ENCODE measurements at places on chromosomes 16 and 17.

DNA sequence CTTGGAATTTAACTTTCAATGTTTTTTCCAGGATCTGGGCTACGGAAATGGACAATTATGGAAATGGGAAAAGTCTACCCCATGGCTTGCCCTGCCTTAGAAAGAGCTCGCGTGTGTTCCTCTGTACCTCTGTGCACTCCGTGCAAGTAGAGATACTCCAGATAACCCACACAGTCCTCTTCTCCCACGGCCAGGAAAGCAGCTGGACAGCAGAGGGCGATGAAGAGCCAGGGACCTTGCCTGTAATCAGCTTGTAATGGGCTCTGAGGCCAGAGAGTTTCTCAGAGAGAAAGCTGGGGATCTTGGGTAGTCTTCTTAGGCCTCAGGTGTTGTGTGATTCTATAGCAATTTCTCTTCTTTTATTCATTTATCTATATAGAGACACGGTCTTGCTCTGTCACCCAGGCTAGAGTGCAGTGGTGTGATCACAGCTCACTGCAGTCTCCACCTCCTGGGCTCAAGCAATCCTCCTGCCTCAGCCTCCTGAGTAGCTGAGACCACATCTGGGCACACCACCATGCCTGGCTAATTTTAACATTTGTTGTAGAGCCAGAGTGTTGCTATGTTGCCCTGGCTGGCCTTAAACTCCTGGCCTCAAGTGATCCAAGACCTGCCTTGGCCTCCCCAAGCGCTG is 2.4 kb upstream of the SOCS7 start:
- peak; percentile 84 for DNase-seq

GRCh38 chr16:9077091-9077809 is 14.2 kb upstream of the HAPSTR1 start:
- peak; percentile 91 for DNase-seq

DNA sequence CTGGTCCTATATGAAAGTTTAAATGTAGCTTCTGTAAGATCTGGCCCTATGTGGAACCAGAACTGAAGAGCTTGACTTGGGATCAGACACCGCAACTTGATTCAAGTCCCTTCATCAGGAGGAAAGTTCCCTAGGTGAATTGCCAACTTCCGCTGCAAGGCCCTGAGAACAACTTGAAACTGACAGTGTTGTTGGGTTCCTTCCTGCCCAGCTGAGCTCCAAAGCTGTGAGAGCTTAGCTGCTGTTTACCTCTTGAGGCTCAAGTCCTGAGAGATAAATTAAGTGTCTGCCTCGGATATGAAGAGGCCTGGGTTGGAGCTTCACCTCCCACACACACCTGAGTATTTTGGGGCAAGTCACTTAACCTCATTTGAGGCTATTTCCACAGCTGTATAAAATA is 44.7 kb downstream of the REXO5 start:
- no peak for DNase-seq

DNA sequence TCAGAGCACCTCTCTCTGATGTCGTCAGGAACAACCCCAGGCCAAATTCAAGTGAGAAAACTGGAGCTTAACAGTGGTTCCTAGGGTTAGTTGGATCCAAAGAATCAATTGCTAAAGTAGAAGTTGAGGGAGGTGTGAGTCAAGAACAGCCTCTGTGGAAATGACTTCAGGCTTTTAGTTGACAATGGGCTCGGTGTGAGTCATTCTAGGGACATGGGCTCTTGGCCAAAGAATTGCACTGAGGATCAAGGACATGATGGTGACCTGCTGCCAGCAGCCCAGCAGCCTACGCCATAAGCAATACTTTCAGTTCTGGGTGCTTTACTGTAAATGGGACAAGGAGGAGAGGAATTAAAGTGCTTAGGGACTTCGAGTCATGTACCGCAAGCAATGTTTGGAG is 32.1 kb upstream of the SMURF2 start:
- DNase-seq = peak; percentile 83

- DNase-seq = no peak
Measured at GRCh38 chr16:29777576-29778350, at the start of gene ZG16. Gene ZG16, plus strand, starts transcription at chr16:29778256. Its CDS starts 1,011 bp downstream, at chr16:29779267.

DNA sequence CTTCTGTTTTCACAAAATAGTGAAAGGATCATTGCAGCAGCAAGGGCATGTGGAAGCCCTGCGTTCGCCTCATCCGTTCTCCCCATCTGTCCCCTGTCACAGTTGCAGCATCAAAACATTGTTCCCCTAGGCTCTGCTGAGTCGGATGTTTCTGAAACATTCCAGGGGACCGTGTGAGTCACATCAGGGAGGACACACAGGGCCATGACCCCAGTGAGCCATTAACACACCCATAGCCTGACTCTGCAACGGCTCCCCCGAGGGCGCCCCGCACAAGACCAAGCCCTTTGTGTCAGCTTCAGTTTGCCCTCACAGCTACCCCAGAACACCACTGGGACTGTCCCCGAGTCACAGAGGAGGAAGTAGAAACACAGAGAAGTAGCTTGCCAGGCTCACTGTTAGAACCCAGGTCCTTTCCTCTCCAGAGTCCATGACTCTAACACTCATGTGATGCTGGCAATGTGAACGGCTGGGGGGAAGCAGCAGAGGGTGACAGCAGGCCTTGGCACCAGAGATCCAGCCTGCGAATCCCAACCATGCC is 63.3 kb upstream of the HSBP1 start:
- DNase-seq = peak; percentile 62

- no peak for DNase-seq
Measured at GRCh38 chr17:67469208-67469980, 92.3 kb downstream of the PITPNC1 start.

DNA sequence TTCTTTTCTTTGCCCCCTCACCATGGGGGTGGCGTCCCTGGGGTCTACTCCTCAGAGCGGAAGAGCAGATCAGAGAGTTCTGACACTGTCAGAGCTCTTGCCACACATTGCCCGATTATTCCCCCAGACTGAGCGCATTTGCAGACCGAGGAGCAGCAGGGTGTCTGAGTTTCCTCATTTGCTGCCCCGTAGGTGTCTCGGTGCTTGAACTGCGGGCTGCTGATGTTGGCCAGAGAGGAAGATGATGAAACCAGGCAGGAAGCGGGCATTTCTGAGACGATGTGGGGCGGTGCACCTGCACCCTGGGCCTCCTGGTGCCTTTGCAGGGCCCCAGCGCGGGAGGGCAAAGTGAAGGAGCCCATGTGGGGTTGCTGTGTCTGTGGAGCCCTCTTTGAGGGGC is 55.2 kb downstream of the ARSG start:
- no peak for DNase-seq

- DNase-seq = peak; percentile 90
Measured at GRCh38 chr17:42421507-42422338, 1.3 kb downstream of the CAVIN1 start.

DNA sequence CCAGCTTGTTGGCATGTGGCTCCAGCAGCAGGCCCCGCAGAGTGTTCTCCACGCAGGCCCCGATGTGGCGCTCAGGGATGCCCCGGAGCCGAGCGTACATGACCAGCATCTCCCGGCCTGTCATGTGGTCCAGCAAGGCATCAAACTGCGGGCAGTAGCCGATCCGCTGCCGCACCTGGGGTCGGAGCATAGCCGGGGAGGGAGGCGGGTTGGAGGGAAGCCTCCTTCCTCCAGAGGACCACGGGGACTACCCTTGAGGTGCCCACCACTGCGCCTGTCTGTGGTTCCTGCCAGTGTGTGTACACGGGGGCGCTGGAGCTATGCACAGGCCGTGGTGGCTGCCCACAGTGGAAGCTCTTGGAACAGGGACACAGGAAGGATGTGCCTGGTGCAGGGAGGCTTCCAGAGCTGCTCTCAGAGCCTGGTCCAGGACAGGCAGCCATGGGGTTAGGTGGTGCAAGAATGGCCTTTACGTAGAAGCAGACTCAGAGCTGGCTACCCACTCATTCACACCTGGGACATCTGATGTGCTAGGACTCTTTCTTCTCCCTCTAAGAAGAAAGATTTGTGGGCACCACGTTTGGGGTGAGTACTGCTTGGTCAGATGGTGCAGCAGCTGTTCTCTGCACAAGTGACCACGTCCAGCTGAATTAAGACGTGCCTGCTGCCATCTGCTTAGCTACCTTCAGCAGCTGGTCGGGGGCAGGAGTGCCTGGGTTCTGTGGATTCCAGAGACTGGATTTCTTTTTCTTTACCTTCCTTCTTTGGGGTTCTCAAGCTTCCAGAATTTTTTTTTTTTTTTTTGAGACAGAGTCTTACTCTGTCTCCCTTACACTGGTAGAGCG is 11.3 kb upstream of the RNPS1 start:
- DNase-seq = no peak

- no peak for DNase-seq
Measured at GRCh38 chr16:8948069-8948593, 15.6 kb downstream of the USP7 start.

DNA sequence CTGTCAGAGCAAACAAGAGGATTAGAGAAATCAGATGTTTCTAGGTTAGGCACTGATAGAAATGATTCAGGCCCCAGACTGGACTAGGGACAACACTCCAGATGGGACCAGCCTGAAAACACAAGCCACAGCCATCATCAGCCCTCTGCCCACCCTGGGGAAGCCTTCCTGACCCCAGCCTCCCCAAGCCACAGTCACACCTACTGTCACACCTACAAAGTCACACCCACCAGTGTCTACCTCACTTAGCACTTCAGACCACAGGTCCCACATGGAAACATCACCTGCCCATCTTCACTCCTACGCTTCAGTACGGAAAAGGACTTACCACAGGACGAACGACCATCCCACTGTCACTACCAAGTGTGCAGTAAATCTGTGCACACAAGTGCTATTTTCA is 197.9 kb downstream of the ZFHX3 start:
- no peak for DNase-seq

- DNase-seq = no peak
Measured at GRCh38 chr17:61219460-61219859, 180.2 kb upstream of the TBX2 start.

- DNase-seq = no peak
Measured at GRCh38 chr17:3929181-3929580, 12.9 kb upstream of the P2RX1 start.

- no peak for DNase-seq
Measured at GRCh38 chr17:39008633-39009032, 41.4 kb upstream of the FBXO47 start.

DNA sequence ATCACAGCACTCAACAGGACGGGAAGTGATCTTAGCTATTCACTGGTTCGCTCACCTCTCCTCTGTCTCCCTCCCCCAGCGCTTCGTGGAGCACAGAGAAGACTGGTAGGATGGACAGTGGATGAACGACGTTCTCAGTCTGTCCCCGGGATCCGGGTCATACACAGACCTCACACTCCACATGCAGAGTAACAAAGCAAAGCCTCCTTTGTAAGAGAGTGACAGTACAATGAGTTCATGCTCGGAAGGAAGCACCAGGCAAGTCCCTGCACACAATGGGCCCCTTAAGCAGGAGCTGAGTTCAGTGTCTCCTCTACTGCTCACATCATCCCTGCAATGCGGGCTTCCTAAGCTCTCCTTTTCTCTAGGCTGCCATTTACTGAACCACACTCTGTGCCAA is 356.9 kb downstream of the C16orf95 start:
- no peak for DNase-seq

- peak; percentile 30 for DNase-seq
Measured at GRCh38 chr17:76732734-76733617, 4.2 kb downstream of the SRSF2 start.

DNA sequence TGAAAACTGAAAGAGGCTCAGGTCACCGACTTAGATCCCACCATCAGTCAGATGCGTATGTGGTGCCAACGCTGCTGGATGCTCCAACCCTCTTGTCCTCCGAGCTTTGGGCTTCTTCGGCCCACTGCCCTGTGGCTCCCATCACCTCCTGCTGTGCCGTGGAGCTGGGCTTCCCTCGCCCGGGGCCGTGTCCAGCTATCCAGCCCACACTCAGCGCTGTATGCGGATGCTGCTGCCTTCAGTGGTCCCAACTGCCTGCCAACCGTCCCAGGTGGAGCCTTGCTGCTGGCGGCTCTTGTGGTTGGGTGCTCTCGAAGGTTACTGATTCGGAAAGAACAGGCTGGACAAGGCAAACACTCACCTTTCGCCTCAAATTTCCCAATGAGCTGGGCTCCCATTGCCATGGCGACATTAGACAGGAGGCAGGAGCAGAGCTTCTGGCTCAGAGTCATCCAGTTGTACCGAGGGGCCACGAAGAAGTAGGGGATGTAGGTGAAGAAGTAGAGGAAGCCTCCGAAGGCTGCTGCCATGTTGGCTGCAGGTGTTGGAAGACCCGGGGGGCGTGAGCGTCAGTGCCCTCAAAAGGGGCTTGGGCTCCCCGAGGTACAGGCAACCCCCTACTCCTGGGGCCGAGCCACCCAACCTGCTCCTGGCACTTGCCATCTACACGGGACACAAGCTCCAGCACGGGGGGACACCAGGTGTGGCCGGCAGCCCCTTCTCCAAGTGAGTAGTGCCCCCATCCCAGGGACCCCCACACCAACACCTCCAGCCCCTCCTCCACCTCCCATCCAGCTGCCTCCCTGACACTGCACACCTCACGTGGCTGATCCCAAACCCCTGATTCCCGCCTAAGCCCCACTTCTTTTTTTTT is 32.2 kb downstream of the ABCA3 start:
- no peak for DNase-seq

DNA sequence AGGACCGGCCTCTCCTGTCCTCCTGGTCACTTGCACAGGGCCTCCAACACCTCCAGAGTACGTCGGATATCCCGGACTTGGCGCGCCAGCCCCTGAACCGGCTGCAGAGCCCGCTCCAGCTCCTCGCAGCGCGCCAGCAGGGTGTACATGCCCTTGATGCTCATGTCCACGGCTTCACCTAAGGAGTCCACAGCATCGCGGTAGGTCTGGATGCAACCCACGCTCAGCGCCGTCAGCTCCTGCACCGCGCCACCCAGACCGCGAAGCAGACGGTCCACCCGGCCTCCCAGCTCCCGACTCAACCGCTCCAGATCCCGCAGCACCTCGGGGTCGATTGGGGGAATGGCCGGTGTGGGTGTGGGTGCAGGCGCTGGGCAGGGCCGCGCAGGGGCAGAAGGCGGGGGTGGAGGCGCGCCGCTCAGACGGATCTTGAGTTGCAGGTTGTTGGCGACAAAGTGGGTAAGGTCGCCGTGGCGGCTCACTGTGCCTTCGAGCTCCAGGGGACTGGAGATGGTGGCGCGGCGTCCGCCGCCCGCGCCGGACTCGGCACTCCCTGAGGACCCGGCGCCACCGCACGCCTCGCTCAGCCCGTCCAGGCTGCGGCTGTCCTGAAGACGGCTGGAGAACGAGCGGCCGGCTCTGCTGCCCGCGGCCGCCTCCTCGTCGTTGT is 804 bp downstream of the BORCS6 start:
- DNase-seq = no peak

DNA sequence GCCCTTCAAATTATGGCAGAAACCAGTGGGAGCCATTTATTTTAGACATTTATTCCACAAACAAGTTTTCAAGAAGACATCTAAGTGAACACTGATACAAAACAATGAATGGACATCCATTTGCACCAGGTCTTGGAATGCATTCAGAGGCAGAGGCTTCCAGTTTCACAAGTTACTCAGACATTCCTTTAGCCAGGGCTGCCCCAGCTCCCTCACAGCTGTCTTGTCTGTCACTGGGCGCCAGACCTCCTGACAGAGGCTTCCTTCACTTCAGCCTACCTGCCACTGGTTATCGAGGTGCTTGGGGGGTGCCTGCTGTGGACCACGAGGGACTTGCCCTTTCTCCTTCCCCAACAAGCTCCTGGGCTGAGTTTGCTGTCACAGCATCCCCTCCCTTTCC is 19.2 kb downstream of the AQP8 start:
- DNase-seq = no peak
